Lower lobe of right lung (tissue), 2 donors: ENCODE measurements at places on chromosomes 16 and 17. TPM values are rescaled to one million over a fixed set of nuclear protein-coding genes. Genes with fewer than 3 reads are reported as not detected.

GRCh38 chr17:142102-142661 is 4.8 kb downstream of the SCGB1C2 start:
- DNase-seq, result peak; percentile 48

DNA sequence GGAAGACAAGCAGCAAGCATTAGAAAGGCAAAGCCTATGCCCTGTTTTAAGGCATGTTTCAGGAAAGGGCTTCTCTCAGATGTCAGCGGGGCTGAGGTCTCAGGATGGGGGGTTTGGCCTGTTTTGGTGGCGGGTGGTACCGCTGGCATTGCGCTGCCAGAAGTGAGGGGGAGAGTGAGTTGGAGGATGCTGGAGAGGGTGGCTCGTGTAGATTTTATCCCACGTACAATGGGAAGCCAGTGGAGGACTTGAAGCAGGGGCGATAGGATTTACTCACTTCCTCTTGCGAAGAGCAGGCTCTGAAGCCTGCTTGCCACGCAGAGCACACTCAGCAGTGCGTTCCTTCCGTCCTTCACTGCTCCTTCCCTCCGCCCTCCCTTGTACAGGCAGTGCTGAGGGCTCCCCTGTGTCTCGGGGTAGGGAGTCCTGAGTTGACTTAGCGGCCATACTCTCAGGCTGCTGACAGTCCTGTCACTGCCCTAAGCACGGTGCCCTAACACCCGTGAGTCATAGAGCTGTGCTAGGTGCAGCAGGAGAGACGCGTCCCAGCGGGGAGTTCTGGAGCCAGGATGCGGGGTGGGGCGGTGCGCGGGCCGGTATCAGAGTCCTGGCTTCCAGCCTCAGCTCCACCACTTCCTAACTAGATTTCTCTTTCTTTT is 113.1 kb downstream of the SNX29 start:
- peak; percentile 61 for DNase-seq

- DNase-seq, result no peak
These were observed 151.0 kb downstream of the SEC14L1 start for GRCh38 chr17:77291591-77292386.

GRCh38 chr17:75269844-75270217 is 1.2 kb downstream of the MIF4GD start:
- no peak for DNase-seq

DNA sequence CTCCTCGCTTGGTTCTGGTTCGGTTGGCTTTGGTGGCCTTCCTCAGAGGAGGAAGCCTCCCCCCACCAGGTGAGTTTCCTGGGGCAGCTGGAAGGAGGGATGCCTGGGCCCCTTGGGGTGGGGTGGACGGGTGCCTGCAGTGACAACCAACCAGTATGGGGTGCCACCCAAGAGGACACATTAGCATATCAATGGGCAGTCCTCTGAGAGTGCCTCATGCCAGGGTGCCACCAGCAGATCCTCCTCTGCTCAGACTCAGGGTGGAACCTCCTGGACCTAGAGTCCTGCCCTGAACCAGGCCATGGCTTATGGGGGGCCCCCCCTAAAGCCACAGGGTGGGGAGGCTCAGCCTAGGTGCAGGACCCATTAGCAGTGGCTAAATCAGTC is 2.7 kb downstream of the PPP1R1B start:
- no peak for DNase-seq

HOXB13 gene
- not detected for total RNA-seq

OR3A3 gene
- total RNA-seq, result not detected
